ENCODE measurements at places on chromosomes 12 and 14. TPM values are rescaled to one million over a fixed set of nuclear protein-coding genes. Genes with fewer than 3 reads are reported as not detected.

LMNTD1 gene
- not detected for total RNA-seq

PZP gene
- not detected for total RNA-seq

ANAPC7 gene
- total RNA-seq: 55.9 TPM

TSHR gene
- not detected for total RNA-seq

MIPOL1 gene
- 15.4 TPM for total RNA-seq

IRAK4 gene
- 6.9 TPM for total RNA-seq

DNA sequence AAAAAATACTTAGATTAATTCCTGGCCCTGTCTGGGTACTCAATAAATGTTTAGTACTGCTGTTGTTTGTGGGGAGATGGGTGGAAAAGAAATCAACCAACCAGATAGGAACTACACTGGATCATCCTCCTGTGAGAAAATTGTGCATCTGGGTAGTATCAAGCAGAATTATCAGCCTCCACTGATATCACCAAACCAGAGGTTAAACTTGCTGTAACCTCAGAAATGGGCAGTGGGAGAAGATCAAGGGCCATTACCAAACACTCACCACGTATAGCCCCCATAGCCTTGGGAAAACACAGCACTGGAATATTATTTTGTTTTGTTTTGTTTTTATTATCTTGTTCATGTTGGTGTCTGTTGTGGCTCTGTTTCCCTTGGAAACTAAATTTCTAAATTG, 19.7 kb downstream of the VEZT start:
- DNase-seq: no peak

DNA sequence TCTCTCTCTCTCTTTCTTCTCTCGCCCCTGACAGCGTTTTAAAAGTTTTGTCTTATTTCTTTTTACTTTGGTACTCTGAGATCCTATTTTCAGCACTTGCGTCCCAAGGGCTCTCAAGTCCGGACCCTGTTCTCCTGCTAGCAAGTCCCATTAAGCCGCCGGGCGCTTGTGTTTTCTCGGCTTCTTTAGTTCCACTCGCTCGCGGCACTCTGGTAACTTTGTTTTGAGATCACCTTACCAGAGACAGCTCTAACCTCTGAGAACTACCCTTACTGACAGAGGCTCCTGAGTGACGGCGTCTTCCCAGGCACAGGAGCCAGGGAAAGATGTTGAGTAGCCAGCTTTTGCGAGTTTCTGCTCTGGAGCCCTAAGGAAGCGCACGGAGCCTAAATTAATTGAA, 2.7 kb upstream of the MYF5 start:
- no peak for DNase-seq

DNA sequence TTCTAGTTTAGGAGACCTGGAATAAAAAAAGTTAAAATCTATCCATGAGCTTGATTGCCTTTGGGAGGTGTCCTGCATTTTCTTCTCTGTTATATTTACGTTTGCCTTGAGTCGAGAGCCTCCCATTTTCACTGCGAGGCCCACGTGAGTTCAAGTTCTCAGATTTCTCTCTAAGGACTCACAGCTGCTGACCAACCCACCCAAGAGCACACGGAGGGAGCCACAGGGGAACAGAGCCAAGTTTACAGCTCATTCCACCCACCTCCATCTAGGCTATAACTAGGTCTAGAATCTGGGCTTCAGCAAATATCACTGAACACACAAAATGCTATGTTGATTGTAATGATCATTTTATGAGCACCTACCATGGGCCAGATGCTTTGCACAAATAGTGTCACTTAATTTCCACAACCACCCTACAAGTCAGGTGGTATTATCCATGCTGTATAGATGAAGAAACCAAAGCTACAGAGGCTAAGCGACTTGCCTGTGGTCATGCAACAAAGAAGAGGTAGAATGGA, 16.7 kb downstream of the ALDH1L2 start:
- no peak for DNase-seq

DNA sequence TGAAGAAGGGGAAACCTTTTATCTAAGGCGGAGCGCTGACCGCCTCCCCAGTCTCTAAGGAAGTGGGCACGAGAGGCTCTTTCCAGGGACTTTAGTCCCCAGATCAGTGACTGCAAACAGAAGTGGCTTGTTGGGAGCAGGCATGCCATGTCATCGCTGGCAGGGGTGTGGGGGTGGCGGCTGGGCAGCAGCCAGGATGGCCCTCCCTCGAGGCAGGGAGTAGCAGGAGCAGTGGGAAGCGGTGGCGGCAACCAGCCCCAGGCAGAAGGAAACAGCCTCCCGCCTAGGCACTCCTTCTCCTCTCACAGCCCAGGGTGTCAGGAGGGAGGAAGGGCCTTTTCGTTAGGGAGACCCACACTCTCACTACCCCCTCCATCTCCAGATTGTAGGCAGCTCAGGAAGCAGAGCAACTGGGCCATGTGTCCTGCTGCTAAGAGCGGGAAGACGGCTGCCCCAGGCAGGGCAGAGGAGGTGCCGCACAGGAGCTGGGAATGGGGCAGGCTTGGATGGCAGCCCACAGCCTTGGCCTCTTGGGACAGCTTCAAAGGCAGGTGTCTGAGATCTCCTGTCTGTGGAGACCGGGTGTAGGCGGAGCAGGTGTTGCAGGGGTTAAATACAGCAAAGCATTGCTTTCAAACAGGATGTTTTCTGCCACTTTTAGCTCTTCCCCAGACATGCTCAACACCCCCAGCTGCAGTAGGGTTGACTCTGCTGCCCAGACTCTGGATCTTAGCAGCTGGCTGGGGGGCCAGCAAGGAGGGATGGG, 21.8 kb downstream of the VDR start:
- DNase-seq: no peak

DNA sequence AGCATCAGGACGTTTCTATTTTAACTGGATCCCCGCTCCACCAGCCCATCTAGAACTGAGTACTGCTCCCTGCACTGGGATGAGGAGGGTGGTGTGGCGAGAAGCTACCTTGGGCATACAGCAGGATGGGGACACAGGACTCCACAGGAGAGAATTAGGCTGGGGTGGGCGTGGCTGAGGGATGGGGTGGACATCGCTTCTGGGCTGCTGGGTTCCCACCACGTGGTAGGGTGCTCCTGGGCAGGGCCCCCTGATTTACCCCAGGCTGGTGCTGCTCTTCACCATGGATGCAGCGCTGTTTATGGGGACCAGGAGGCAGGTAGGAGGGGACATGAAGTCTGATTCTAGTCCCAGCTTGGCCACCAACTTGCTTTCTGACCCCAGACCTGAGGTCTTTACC, 41.9 kb downstream of the VDR start:
- DNase-seq: no peak

DNA sequence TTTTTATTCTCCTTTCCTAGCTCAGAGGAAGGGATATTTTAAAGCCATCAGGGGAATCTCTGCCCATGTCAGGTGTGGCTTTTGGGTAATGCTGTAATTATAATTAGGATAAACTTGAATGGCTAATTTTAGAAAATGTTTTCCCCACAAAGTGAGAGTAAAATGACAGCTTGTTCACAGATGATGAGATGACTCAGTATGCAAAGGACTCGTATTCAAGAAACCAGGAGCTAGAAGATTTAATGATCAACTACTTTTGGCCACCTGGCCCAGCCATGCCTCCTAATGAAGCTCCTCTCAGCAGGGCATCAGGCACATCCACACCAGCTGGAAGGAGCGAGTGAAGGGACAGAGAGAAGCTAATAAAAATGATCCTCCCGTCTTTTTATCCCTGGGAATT, 29.0 kb upstream of the PLEKHG7 start:
- DNase-seq: no peak

DNA sequence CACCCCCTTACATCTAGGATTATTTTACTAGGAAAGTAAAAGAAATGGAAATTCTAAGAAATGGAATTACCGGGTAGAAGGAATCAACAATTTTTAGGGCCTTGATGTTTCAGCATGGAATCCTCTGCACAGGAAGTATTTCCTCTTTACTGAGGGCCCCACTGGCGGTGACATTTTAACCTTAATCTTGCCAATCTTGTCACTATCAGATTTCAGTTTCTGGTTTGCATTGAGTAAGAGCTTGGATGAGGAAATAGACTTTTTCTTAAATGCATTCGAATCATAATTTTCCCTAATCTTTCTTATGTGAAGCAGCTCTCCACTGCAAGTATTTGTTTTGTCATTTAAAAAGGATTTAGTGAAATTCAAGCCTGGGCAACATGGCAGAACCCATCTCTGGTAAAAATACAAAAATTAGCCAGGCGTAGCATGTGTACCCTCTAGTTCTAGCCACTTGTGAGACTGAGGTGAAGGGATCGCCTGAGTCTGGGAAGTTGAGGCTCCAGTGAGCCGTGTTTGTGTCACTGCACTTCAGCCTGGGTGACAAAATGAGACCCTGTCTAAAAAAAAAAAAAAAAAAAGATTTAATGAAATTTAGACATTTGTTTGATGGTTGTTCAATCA, 40.7 kb downstream of the TPCN1 start:
- no peak for DNase-seq

DNA sequence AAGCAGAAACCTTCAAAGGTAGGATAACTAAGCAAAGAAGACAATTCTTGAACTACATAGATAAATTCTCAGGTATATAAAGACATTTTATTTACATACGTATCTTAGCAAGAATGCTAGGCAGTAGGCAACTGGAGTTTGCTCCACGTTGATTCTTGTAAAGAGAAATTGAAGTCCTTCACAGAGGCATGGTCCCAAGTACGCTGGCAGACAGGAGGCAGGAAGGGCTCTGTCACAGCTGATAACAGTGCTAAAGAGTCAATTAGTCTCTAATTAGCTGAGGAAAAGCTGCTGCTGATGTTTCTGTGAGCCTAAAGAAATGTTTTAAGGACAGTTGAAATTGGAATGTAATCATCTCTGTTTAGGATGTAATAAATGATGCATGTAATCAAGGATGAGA, 146.8 kb downstream of the METTL25 start:
- DNase-seq: no peak

All from HCT116 (cell line).